Testis (tissue), 5 donors: ENCODE measurements at places on chromosomes 6 and 20. TPM values are rescaled to one million over a fixed set of nuclear protein-coding genes. Genes with fewer than 3 reads are reported as not detected.
A peak's percentile ranks its signal among the peaks of the same experiment; 100 is the strongest.

The RIPPLY2 gene
- 2.1 TPM for total RNA-seq

The ADA gene
- total RNA-seq, result 10.0 TPM

The EYA4 gene
- 10.7 TPM for total RNA-seq

The ALDH8A1 gene
- total RNA-seq, result 4.9 TPM

The VSTM2L gene
- 40.2 TPM for total RNA-seq

The ADGRF5 gene
- 12.2 TPM for total RNA-seq

DNA sequence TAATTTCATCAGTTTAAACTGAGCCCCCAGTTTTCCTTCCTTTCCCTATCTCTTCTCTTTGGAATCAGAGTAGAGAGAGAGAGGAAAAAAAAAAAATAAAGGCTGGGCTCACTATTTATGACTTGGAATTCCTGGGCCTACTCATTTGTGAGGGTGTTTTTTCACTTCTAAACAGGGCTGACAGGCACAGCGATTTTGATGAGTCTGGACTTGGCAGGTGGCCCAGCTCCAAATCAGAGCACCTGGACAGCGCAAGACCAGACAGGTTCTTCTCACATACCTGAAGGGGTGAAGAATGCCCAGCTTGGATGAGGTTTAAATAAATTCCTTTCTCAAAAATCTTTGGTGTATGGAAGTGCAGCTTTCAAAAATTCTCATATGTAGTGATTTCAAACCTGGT is 122.2 kb downstream of the KIF13A start:
- H3K27me3 ChIP-seq, result no peaks in the 10 kb centered on the region
- peaks cover 5% of the 10 kb centered on the region for H3K4me1 ChIP-seq
- no peak overlapping the region for H3K4me3 ChIP-seq
- no peaks in the 10 kb centered on the region for H3K36me3 ChIP-seq

DNA sequence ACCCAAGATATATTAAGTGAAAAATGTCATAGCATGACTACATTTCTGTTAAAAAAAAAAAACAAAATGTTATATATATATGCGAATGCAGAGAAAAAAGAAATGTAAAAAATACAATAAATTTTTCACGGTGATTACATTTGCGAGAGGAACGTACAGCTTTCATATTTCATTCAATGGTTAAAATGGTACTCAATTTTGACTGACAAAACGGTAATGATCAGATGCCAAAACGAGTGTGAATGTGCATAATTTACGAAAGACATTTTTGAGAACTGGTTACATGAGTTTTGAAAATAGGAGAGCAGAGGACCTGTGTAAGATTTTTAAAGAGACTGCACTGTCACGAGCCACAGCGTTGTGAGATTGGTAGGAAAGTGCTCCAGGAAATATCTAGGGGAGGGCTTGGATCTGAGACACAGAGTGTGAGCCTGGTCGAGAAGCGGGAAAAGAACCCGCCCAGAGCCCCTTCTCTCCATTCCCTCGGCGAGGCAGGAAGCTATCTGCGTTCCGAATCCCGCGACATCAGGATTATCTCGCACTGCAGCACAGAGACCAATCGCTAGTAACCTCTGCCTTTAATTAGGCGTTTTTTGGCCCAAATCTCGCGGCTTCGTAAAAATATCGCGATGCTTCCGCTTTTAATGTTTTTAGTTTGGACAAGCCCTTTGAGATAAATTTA is 28.5 kb downstream of the TRIM27 start:
- peak overlapping the region; percentile 79 for H3K4me3 ChIP-seq
- DNase-seq, result peak; percentile 96
- H3K36me3 ChIP-seq, result no peaks in the 10 kb centered on the region

DNA sequence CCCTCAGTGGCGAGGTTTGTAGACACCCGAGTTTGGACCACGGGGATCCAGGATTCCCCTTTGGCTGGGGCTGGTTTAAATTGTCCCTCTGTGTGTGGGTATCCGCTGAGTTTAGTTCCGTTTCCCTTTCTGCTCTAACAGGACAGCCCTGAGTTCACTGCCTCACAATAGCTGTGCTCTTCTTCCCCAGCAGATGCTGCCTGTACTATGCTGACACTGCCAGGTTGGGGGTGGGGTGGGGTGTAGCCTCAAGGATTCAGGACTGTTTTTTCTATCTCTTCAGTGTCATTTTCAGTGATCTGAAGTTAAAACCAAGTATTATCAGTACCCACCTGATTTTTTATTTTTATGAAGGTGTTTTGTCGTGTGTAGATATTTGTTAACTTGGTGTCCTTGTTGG is 655.0 kb downstream of the COL12A1 start:
- H3K36me3 ChIP-seq, result no peaks in the 10 kb centered on the region
- H3K4me3 ChIP-seq, result no peak overlapping the region
- H3K4me1 ChIP-seq, result no peaks in the 10 kb centered on the region
- DNase-seq, result no peak
- no peak overlapping the region for H3K27ac ChIP-seq
- no peaks in the 10 kb centered on the region for H3K27me3 ChIP-seq

DNA sequence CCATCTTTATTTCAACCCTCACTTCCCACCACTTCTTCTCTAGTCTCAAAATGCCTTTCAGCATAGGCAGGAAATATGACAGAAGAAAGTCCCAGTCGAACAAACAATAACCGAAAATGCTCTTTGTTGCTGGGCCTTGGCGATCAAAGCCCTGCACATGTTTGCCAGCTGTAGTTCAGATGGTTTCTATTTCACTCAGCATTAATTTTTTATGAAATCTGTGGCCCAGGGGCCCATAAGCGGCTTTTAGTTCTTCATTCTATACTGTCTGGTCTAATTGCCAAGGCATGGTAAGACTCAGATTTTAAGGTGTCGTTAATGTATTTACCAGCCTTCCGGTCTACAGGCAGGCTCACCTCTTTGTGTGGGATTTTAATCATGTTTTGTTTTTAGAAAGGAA is 10.9 kb upstream of the F13A1 start:
- H3K27ac ChIP-seq, result no peak overlapping the region
- no peaks in the 10 kb centered on the region for H3K27me3 ChIP-seq
- H3K4me1 ChIP-seq, result no peaks in the 10 kb centered on the region
- no peak overlapping the region for H3K4me3 ChIP-seq

DNA sequence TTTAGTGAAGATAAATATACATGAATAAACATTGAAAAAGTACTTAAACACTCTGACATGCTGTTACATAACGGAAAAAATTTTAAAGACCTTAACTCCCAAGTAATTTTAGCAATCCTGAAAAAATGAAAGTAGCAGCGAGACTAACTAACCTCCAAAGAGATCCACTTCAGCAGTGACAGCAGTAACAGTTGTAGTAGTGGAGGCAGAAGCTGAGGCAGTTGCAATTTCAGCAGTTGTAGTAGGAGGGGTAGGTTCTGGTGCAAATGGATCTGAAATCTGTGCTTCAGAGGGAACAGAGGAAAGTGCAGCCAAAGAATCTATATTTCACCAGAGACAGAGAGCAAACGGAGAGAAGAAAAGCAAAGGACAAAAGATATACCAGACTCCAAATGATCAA is 88.8 kb downstream of the PRSS35 start:
- no peak overlapping the region for H3K4me3 ChIP-seq
- no peak for DNase-seq

DNA sequence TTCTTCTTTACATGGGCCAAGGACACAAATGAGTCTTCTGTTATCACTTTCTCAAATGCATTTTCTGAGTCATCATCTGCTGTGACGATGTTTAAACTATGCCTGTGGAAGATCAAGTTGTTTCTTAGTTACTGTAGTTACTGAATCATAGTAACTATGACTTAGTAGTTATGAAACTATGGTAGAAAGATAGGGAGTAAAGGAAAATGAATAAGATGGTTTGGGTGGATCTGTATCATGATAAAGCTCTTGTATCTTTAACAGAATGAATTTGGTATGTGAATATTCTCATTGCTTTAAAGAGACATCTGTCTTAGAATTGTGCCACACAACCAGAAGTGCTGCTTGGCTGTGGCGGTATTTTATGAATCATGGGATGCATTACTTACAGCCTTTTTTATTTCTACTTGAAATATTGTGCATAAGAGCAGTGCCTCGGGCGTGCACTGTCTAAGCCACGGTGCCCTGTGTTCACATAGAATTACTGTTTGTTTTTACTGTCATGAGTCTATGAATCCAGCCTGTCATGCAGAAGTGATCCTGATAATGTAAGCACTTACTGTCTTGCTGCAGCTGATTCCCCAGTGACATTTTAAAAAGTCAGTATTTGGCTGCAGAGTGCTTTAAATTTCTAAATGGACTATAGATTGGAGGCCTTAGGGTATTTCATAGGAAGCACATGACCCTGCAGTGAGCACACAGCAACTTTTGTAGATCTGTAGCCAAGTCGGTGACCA is 215.2 kb downstream of the TMEM242 start:
- H3K4me1 ChIP-seq, result no peaks in the 10 kb centered on the region
- no peak overlapping the region for H3K4me3 ChIP-seq
- no peak for DNase-seq
- H3K27me3 ChIP-seq, result no peaks in the 10 kb centered on the region

DNA sequence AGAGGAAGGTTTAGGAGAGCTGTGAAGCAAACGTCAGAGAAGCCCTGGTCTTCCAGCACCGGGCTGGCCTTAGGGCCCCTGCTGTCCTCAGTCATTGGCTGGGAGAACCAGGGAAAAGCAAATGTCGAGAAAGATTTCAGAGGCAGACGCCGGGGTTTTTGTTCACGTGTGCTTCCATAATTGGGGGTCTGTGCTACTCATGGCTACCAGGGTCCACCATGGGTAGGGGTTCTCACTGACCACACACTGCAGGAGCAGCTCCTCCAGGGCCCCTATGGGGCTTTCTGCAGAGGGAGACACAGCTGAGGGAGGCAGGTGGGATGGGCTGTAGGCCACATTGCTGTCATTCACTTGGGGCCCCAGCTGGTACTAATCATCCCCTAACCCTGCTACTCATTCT is 291.8 kb upstream of the FOXQ1 start:
- H3K36me3 ChIP-seq, result no peaks in the 10 kb centered on the region
- H3K27ac ChIP-seq, result no peak overlapping the region
- DNase-seq, result no peak
- H3K27me3 ChIP-seq, result no peaks in the 10 kb centered on the region
- no peaks in the 10 kb centered on the region for H3K4me1 ChIP-seq

- no peak overlapping the region for H3K4me3 ChIP-seq
- H3K4me1 ChIP-seq, result peaks cover 10% of the 10 kb centered on the region
- no peaks in the 10 kb centered on the region for H3K36me3 ChIP-seq
- no peak for DNase-seq
Measured at GRCh38 chr6:22041797-22042480, 254.9 kb downstream of the PRL start.

- no peaks in the 10 kb centered on the region for H3K36me3 ChIP-seq
- no peaks in the 10 kb centered on the region for H3K27me3 ChIP-seq
- H3K27ac ChIP-seq, result no peak overlapping the region
- H3K4me1 ChIP-seq, result peaks cover 50% of the 10 kb centered on the region
Measured at GRCh38 chr6:33623895-33624381, 2.8 kb downstream of the ITPR3 start.

DNA sequence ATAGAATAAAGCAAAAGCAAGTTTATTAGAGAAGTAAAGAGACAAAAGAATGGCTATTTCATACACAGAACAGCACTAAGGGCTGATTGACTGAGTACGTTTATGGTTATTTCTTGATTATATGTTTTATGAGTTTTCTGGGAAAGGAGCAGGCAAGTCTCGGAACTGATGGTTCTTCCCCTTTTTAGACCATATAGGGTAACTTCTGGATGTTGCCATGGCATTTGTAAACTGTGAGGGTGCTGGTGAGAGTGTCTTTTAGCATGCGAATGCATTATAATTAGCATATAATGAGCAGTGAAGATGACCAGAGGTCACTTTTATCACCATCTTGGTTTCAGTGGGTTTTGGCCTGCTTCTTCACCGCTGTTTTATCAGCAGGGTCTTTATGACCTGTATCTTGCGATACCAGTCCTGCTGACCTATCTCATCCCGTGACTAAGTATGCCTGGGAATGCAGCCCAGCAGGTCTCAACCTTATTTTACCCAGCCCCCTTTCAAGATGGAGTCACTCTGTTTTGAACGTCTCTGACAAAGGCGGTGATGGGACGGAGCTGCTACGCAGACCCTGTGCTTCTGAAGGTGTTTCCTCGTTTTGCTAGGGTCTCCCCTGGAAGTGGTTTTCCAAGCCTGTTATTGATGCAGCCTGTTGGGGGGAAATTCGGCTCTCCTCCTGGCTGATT is 45.4 kb upstream of the BMP6 start:
- no peak overlapping the region for H3K4me3 ChIP-seq
- H3K36me3 ChIP-seq, result no peaks in the 10 kb centered on the region
- H3K4me1 ChIP-seq, result no peaks in the 10 kb centered on the region
- H3K27me3 ChIP-seq, result no peaks in the 10 kb centered on the region

GRCh38 chr6:127466416-127466815 is 7.2 kb upstream of the KIAA0408 start:
- H3K4me1 ChIP-seq, result no peaks in the 10 kb centered on the region
- DNase-seq, result no peak
- no peaks in the 10 kb centered on the region for H3K36me3 ChIP-seq
- H3K27ac ChIP-seq, result no peak overlapping the region

DNA sequence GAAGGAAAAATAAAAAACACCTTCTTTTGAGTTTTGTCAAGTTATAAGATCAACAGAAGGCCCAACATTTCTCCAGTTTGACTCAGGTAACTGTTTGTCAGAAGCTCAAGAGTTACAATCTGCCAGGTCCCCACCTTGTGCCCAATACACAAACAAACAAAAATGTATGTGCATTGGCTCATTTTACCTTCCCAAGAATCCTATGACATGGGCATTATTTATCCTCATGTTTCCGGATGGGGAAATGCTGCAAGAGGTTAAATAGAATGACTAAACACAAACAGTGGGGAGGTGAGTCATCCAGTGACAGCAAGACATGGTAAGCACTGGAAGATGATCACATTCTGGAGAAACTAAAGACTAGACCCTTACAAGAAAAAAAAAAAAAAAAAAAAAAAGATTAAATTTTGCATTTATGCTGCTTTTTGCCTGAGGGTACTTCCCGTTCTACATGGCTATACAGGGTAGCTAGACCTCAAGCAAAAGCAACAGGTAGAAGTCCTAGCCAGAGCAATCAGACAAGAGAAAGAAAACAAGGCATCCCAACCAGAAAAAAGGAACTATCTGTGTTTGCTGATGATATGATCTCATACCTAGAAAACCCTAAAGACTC is 23.6 kb upstream of the ANKRD60 start:
- H3K27me3 ChIP-seq, result no peaks in the 10 kb centered on the region
- no peak for DNase-seq
- H3K27ac ChIP-seq, result no peak overlapping the region
- no peak overlapping the region for H3K4me3 ChIP-seq

DNA sequence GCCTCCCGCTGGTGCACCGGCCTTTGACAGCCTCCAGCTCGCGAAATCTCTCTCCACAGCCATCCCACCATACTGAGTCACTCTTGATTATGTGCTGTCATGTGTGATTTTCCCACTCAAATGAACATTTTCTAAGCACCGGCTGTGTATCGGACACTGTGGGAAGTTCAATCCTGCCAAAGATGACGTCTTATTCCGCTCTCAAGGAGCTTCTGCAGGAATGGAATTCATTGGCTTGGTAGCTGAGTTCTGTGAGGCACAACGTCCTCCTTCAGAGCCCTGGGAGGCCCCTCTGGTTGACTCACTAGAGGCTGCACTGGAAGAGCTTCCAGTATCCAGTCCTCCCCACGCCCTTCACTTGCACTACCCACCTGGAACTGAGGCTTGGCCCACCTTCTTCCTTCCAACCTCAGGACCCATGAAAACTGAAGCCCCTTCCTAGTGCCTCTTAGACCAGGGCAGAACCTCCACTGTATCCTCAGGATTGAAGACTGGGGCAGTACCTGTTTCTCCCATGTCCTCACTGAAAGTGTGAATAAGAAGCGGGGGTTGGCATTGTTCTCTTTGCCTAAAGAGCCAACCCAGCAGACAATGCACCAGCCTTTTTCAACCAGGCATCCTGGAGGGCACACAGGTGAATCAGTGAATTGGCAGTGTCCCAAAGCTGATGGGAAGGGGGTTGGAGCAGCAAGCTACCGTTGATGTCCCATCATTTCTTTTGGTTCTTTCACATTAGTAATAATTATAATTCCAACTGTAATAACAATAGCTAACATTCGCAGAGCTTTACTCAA is 1.7 kb downstream of the UNC5CL start:
- no peaks in the 10 kb centered on the region for H3K4me1 ChIP-seq
- no peaks in the 10 kb centered on the region for H3K36me3 ChIP-seq
- no peak overlapping the region for H3K4me3 ChIP-seq
- H3K27me3 ChIP-seq, result no peaks in the 10 kb centered on the region
- no peak for DNase-seq
